ENCODE measurements at places on chromosomes 1 and 21.

- DNase-seq, result no peak
Observed at GRCh38 chr1:40594187-40594531, 62.7 kb downstream of the ZNF684 start.

DNA sequence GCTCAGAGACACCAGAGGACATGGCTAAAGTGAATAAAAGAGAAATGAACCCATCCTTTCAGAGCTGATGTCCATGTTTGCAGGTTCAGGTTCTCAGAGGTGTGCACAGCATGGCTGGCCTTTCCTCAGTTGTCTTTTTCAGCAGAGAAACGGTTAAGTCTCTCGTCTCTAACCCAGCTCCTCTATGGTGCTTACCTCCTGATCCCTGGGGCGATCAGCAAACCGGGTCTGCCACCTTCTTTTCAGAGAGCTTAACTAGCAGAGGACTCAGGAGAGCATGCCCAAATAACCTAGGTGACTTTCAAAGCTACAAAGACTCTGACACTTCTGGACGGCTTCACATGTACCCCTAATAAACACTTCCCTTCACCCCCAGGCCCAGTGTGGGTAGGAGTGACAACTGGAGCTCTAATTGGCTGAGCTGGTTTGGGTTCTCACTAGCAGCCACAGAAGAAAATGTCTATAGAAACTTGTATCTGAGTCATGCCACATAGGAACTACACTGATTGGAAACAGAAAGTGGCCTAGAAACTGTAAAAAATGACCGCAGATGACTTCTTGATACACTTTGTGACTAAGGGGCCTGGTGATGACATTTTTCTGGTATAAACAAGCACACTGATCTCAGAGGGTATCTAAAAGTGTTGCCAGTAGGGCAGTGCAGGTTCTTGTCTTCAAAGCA lies at the start of gene AIM2:
Gene AIM2, minus strand, starts transcription at position 329 of the 682 bp plus-strand sequence. CDS start 3,267 bp downstream, outside the sequence.
- peak; percentile 24 for DNase-seq

DNA sequence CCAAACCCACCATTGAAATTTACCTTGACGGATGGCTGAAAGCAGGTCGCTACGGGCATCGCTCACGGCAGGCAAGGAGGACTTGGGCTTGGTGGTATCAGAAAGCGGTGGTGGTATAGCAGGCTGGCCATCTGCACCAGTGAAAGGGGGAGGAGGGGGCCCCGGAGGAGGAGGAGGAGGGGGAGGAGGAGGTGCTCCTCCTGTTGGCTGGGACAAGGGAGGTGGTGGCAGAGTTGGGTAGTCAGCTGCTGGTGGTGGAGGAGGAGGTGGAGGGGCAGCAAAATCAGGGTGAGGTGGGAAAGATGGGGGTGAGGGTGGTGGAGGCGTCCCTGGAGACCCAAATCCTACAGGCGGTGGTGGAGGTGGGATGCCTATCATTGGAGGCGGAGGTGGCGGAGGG lies 17.2 kb downstream of the GPR3 start:
- no peak for DNase-seq

DNA sequence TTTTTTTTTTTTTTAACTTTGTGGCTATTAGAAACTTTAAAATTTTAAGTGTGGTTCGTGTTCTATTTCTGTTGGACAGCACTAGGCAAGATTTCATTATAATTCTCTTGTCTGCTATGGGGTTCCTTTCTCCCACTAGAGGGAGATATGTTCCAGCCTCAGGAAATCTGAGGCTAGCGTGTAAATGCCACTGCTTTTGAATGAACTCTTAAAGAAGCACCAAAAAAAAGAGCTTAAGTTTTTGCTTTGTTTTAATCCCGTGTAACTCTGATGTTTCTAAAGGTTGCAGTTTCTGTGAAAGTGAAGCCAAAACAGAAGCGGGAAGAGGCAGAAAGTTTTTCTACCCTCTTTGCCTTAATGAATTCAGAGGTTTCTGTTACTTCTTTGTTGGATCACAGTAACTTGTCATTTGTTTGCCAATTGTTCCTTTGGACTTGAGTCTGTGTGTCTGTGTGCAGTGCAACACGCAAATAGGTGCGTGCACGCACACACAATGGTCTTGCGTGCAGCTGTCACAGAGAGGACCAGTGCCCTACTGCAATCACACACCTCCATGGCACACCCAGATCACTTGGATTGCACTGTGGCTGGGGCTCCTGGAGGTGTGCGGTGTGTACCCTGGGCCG lies 32.3 kb downstream of the HHAT start:
- DNase-seq, result no peak

DNA sequence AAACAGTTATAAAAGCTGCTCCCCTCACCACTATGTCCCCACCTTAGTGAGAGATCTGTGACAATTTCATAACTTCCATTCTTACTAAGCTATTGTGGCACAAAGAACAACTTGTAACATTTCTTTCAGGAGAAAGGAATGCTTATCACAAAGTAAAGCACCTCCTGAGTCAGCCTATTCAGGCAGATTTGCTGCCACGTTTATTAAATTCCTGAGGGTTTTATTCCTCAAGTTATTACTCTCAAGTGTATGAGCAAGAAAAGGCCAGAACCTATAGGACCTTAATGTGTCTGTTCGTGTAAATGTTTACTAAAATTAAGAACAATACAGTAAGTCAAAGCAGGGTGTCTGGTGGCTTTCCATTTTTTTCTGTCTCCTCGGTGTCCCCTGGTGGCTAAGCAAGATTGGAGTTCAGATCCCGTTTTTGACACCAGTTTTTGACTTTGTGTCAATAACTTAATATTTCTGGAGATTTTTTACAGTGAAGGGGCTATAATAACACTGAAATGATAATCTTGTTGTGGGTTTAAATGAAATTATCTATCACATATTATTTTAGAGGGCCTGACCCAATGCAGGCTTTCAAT lies 1539.6 kb downstream of the BRINP3 start:
- no peak for DNase-seq

DNA sequence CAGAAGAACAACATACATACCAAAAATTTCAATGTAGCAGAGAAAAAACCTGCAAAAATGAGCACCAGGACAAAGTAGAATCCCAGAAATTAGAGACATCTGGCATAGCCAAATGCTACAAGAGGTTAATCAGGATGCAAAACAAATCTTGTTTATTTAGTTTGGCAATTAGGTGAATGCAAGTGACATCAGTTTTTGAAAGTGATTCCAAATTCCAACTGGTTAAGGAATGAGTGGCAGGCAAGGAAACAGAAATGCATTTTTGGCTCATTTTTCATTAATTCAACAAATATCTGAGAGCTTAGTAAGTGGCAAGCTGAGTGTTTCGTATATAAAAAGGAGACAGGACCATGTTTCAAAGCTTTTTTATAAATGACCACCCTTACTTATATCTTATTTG lies 21.3 kb downstream of the SCAF4 start:
- no peak for DNase-seq

GRCh38 chr1:154791292-154792166 lies 78.6 kb downstream of the KCNN3 start:
- peak; percentile 35 for DNase-seq

- no peak for DNase-seq
Observed at GRCh38 chr1:15939181-15940109, 36.5 kb downstream of the ZBTB17 start.

GRCh38 chr21:14582934-14583628 lies 37.0 kb upstream of the SAMSN1 start:
- no peak for DNase-seq

- DNase-seq, result no peak
Observed at GRCh38 chr1:55559161-55559611, 344.0 kb upstream of the USP24 start.

GRCh38 chr1:61887931-61888564 lies 145.8 kb downstream of the PATJ start:
- no peak for DNase-seq

DNA sequence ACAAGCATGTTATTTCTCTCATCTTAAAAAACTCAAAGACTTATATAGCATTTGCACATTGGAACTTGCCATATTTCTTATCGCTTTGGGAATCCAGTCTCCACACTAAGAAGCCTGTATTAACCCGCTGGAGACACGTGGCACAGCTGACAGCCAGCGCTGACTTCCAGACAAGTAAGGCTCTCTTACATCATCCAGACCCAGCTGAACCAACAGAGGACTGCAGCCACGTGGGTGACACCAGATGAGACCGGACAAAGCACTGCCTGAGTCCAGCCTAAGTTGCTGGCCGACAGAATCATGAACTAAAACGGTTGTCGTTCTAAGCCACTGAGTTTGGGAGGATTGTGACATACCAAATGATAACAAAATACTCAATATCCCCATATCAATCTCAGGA lies 6.3 kb upstream of the CD247 start:
- DNase-seq, result no peak

GRCh38 chr1:43991476-43992231 lies at the start of gene CCDC24:
CCDC24 (plus strand) TSS chr1:43991599; CDS start chr1:43991879, 280 bp downstream.
- peak; percentile 51 for DNase-seq

DNA sequence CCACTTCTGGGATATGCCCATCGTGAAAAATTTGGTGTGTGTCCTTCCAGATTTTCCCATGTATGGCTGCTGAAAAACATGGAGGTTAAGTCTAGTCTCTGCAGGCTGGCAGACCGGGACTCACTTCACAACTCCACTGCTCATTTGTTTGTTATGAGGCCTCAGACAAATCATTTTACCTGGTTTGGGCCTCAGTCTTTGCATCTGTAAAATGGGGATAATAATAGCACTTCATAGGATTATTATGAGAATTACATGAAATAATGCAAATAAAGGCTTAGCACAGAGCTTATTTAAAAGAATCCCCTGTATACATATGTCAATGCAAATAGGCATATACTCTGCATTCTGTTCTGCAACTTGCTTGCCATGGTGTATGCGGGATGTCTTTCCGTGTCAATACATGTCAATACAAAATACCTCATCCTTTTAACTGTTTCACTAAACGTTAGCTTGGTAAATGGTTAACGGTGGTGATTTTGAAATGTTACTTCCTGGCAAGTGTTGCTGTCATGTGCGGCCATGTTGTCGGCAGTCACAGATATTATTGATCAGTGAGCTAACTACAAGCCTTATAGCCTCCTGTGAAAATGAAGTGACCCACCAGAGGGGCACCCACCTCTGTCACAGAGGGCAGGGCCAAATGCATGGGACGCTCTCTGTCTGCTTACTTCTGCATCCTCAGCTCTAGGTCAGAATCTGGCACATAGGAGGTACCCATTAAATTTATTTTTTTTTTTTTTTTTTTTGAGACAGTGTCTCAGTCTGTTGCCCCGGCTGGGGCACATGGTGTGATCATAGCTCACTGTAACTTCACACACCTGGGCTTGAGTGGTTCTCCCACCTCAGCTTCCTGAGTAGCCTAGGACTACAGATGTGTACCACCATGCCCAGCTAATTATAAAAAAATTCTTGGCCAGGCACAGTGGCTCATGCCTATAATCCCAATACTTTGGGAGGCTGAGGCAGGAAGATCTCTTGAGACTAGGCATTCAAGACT lies 4.3 kb downstream of the LCK start:
- DNase-seq, result no peak

DNA sequence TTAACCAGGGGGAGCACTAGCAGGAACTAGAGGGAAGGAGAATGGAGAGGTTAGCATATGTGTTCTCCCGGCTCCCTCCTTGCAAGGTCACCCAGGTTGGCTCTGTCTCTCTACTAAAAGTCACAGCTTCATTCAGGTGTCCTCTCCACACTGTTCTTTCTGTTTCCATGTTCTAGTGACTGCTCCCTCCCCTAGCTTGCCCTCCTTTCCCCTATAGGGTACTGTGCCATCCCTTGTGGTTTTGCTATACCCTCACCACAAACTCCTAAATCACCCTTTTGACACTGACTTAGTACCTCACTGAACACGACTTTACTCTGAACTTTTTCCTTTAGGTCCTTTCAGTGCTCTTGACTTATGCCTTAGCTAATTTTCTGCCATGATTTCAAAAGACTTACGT lies 389.3 kb downstream of the ST6GALNAC3 start:
- DNase-seq, result no peak

DNA sequence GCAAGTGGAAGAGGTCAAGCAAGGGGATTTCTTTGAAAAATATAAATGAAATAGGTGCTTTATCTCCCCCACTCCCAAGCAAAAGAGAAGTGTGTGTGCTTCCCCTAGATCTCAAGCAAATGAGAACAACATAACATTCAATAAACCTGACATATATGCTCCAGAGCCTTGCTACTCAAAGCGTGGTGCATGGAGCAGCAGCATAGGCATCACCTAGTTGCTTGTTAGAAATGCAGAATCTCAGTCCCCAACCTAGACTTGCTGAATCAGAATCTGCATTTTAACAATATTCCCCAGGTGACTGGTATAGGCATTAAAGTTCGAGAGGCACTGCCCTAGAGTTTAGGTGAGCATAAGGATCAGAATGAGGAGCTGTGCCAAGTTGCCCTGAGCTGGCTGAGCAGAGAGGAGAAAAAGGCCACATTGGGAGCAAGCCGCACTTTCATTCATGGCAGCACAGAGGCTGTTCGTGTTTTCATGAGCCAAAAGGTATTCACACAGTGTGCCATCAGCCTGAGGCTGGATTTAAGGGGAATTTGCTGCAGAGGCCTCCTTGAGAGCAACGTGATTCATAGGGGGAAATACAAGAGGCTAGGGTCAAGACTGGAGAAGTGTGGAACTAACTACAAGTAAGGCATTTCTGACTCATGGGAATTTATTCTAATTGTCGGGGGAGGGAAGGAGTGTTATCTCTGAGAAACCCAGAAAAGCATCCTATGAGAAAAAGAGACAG lies 14.3 kb upstream of the LPAR3 start:
- no peak for DNase-seq

GRCh38 chr1:25952841-25953401 lies 44.9 kb downstream of the PAFAH2 start:
- DNase-seq, result no peak

Measured in activated CD4-positive, CD25-positive, alpha-beta regulatory T cell (primary cell).